ENCODE measurements at places on chromosomes 4 and X. TPM values are rescaled to one million over a fixed set of nuclear protein-coding genes. Genes with fewer than 3 reads are reported as not detected.

DNA sequence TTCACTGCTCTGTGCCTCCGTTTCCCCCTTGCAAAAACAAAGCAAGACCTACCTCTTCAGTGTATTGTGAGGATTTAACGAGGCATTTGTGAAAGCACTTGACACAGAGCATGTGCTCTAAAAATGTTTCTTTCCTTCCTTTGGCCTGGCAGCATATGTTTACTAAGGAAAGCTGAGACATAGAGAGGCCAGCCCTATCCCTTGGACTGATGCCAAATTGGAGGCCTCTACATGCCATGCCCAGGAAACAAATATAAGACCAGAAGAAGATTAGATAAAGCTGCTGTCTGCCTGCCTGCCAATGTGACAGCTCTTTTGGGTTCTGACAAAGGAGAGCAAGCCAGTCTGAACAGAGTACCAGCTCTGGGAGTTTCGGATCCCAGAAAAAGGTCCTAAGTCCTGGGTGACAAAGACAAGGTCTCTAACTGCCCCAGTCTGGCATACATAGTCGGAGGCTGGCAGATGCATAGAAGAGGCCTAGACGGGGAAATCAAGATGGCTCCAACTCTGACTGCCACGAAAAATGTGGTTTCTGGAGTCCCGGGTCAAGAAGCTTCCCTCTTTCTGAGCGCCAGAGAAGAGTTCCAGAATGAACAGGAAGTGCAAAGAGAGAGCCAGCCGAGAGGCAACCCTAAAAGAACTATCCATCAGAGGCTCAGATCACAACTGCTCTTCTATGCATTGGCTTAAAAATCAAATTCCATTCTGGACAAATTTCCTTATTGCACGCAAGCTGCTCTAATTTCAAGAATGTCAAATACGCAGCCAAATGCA is 25.8 kb downstream of the OTUD6A start:
- peak; percentile 40 for DNase-seq

DNA sequence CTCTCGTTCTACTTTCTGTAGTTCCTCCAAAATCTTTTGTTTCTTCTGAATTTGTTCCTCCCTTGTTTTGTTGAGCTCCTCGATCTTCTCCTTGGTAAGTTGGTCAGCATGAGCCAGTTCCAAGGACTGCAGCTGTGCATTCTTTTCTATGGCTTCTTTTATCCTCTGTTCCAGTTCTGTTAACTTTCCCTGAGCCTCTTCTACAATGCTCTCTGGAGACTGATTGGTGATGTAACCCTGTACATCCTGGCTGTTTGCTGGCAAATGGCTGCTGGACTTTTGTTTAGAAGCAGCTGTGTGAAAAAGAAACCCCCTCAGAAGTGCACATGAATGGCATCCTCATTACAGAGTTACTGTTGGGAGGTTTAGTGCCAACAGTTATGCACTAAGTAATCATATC is 70.5 kb upstream of the COX18 start:
- DNase-seq = peak; percentile 31

GRCh38 chr4:42101446-42101975 is 50.9 kb downstream of the BEND4 start:
- peak; percentile 15 for DNase-seq

- DNase-seq = peak; percentile 47
These were observed 61.7 kb upstream of the ATXN3L start for GRCh38 chrX:13381514-13381913.

DNA sequence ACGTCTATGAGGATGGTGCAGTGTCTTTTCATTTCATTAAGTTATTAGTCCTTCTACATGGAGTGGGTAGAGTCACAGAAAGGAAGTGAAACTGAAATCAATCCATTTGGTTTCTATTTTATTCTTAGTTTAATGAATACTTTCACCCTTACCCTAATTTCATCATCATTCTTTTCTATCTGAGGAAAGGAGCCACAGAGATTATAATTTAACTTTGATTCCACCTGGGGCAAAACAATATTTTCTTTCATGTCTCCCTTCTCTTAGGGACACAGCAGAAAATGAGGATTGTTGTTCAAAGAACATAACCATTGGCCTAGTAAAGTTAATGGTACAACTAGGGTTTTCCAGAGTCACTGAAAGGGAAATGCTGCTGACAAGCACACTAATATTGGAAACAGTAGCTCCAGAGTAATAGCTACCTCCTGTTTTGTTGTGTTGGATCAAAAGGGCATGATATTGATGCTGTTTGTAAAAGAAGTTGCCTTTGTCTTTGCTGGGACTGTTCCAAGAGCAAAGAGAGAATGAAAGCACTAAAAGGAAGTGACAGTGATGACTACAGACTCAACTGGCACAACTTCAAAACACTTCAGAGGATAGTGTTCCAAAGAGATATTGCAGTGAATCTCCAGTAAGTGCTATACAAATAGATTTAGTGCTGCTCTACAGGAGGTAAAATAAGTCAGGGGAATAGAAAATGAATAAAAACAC is 247.1 kb upstream of the PITX2 start:
- DNase-seq = peak; percentile 25

GRCh38 chr4:152348670-152349069 is 187.2 kb downstream of the FBXW7 start:
- DNase-seq = no peak

GRCh38 chrX:53269536-53270107 is 11.8 kb downstream of the IQSEC2 start:
- no peak for DNase-seq

- DNase-seq = peak; percentile 57
These were observed 154.3 kb upstream of the DCAF8L1 start for GRCh38 chrX:28135378-28136047.

DNA sequence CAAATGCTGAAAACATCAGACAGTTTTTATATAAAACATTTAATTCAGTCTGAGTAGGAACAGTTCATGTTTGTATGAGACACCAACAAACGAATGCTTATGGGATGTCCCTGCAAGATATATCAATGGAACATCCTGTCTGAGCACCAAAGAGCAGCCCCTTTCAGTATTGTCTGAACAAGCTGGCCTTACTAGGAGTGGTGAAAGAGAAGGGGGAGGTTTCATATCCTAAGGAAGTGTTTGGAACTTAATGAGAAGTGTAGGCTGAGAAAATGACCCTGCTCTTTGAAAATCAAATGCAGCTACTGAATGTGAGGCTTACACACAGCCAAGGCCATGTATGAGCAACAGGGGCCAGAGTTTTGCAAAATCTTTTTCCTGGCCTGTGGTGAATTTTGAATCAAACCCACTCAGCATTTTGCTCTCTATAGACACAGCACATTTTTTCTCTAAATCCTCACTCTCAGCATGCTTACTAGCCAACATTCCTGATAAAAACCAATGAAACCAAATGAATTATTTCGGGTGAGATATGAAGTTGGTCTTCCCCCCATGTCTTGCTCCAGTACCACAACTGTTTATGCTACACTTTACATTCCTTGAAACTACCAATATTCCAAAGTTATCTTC is 119.4 kb downstream of the LUZP4 start:
- peak; percentile 40 for DNase-seq

TMEM156 gene
- total RNA-seq = 0.54 TPM

TMPRSS11E gene
- not detected for total RNA-seq

RNF175 gene
- total RNA-seq = not detected

BEX4 gene
- total RNA-seq = 0.54 TPM

KDM5C gene
- 84.6 TPM for total RNA-seq
